ENCODE measurements at places on chromosomes 11 and 22.

DNA sequence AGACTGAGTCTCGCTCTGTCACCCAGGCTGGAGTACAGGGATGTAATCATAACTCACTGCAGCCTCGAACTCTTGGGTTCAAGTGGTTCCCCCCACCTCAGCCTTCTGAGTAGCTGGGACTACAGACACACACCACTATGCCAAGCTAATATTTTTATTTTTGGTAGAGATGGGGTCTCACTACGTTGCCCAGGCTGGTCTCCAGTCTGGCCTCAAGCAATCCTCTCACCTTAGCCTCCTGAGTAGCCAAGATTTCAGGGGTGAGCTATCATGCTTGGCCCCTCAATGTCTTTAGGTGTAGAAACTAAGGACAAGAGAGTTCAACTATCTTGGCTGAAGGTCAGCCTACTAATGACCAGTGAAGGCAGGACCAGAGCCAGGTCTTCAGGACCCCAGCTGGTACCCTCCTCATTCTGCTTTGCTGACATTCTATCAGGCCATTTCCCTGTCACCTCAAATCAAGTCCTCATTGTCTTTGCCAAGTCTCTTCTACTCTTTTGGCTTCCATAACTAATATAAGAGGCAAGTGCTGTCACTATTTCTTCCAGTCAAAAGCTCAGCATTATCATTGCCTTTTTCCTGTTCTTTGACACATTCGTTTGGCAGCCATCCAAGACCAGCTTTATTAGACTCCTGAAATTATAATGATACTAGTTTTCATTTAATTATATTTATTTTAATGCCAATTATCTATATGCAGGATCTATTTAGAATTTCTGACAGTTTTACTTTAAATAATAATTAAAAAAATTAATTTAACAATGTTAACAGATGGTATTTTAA lies 264.2 kb upstream of the PITPNB start:
- DNase-seq, result no peak

- no peak for DNase-seq
Measured at GRCh38 chr11:80727315-80727714, 1286.5 kb upstream of the TENM4 start.

DNA sequence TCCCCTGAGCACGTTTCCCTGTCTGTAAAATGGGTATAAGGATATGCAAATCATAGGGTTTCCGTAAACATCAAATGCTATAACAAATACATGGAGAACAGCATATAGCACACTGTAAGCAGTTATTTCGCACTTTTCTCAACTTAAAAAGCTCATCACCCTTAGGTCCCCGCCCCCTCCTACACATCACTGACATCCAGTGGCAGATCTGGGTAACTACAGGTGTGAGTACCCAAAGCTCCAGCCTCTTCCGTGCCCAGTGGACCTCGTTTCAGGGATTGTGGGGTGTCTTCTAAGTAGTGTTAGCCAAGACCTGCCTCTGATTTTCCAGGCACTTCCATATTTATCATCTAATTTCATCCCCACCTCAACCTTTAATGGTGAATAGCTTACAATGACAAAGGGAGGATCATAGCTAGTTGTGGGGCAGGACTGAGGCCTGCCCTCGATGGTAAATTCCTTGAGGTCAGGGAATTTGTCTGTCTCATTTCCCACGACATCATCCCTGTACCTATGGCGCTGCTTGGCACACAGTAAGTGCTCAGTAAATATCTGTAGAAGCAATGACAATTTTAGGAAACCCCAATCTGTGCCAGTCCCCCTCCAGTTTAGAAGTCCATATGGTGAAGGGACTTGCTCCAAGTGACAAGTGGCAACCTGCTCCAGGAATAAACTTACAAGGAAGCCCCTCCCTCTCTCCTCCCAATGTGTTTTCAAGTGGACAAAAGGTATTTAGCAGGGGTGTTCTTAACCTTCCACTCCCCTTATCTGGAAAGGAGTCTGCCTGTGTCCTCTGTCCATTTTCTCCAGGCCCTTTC lies 340.5 kb downstream of the TENM4 start:
- no peak for DNase-seq

DNA sequence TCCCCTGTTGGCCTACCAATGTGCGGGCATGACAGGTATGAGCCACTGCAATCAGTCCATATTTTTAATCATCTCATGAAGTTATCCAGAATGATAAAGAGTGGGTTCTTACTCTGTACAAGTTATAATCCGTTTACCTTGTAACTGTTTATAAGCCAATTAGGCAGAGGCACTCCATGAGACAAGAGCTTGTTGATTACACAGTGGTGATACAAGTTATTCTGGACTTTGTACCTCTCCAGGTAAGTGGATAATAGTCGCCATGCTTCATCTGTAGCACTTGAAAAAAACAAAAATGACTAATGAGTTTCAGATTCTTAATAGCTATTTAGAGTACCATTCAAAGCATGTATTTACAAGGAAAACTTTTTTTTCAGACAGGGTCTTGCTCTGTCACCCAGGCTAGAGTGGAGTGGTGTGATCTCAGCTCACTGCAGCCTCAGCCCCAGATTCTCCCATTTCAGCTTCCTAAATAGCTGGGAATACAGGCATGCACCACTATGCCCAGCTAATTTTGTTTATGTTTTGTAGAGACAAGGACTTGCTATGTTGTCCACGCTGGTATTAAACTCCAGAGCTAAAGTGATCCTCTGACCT lies 17.7 kb upstream of the FNBP4 start:
- DNase-seq, result no peak

DNA sequence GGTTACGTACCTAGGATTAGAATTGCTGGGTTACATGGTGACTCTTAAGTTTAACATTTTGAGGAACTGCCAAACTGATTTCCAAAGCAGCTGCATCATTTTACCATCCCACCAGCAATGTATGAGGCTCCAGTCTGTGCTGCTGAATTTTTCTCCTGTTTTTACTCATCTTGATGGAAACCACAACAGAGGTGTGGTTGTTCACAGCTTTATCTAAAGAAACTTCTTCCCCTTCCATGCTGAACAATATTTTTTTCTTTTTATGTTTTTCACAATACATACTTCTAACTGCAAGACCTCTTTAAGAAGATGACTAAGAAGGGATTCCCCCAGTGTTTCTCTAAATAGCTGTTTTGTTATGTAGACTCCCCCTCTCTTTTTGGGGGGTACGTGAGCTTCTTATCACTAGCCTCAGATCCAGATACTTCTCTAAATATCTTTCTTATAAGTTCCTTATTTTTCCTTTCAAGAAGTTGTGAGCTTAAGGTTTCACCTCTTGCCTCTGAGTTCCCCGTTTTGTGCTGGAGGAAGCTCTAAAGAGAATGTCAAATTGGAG lies 24.0 kb downstream of the TCP11L1 start:
- DNase-seq, result no peak

DNA sequence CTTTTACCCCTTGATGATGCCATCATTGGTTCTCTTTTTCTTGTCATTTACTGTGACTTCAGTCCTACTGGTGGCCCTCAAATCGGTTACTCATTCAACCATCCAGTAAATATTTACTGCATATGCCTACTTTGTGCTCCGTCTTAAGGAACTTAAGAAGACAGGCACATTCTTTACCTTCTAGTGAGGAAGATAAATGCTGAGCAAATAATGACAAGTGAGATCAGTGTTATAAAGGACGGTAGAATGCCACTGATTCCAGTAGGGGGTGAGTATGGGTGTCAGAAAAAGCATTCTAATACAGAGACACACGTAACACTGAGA lies 1.6 kb downstream of the ANKRD42 start:
- DNase-seq, result no peak

GRCh38 chr11:102006835-102007566 lies 40.2 kb upstream of the CFAP300 start:
- no peak for DNase-seq
